ENCODE measurements at places on chromosomes 1 and 21. TPM values are rescaled to one million over a fixed set of nuclear protein-coding genes. Genes with fewer than 3 reads are reported as not detected.

GRCh38 chr1:189682591-189682990 is 795.1 kb downstream of the BRINP3 start:
- no peaks in the 10 kb centered on the region for H3K36me3 ChIP-seq
- DNase-seq = no peak
- H3K4me1 ChIP-seq = no peaks in the 10 kb centered on the region
- no peak overlapping the region for H3K27ac ChIP-seq
- H3K27me3 ChIP-seq = no peaks in the 10 kb centered on the region
- H3K4me3 ChIP-seq = no peak overlapping the region

- no peak overlapping the region for H3K4me3 ChIP-seq
- H3K27ac ChIP-seq = peak overlapping the region; percentile 27
- H3K27me3 ChIP-seq = no peaks in the 10 kb centered on the region
- H3K4me1 ChIP-seq = peaks cover 84% of the 10 kb centered on the region
- no peak for DNase-seq
Measured at GRCh38 chr1:206769304-206769731, 1.3 kb upstream of the IL19 start.

DNA sequence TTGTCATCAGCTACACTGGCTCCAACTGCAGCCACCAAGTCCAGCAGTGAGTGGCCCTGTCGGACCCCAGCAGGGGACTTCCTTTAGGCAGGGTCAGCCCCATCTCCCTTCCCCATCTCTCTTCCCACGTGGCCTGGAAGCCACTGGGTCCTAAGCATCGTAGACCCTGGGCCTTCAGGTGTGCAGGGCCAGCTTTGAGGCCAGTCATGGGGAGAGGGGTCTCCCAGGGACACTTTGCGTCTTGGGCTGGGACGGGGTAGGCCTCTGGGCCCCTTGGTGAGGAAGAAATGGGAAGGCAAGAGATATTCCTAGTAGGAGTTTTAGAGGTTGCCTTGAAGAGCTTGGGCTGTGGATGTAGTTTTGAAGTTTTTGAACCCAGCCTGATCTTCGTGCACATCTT is 12.1 kb upstream of the MIIP start:
- no peaks in the 10 kb centered on the region for H3K4me1 ChIP-seq
- no peak overlapping the region for H3K4me3 ChIP-seq
- H3K27ac ChIP-seq = no peak overlapping the region

- no peaks in the 10 kb centered on the region for H3K27me3 ChIP-seq
- no peak overlapping the region for H3K4me3 ChIP-seq
- H3K27ac ChIP-seq = no peak overlapping the region
- no peak for DNase-seq
- no peaks in the 10 kb centered on the region for H3K36me3 ChIP-seq
Measured at GRCh38 chr1:224168859-224169380, 14.1 kb upstream of the DEGS1 start.

GRCh38 chr1:227766653-227767277 is 31.5 kb downstream of the SNAP47 start:
- H3K4me3 ChIP-seq = peak overlapping the region; percentile 9
- H3K36me3 ChIP-seq = peaks cover 30% of the 10 kb centered on the region
- DNase-seq = no peak
- H3K27ac ChIP-seq = no peak overlapping the region

GRCh38 chr1:247401310-247402119 is 14.5 kb upstream of the NLRP3 start:
- H3K27me3 ChIP-seq = no peaks in the 10 kb centered on the region
- H3K36me3 ChIP-seq = no peaks in the 10 kb centered on the region
- no peak overlapping the region for H3K27ac ChIP-seq
- peaks cover 9% of the 10 kb centered on the region for H3K4me1 ChIP-seq
- no peak for DNase-seq
- H3K4me3 ChIP-seq = no peak overlapping the region

GRCh38 chr21:38280454-38280853 is 23.7 kb downstream of the KCNJ15 start:
- no peaks in the 10 kb centered on the region for H3K36me3 ChIP-seq
- H3K27me3 ChIP-seq = no peaks in the 10 kb centered on the region
- no peak for DNase-seq
- no peak overlapping the region for H3K4me3 ChIP-seq

- H3K27ac ChIP-seq = no peak overlapping the region
- no peaks in the 10 kb centered on the region for H3K27me3 ChIP-seq
- H3K36me3 ChIP-seq = no peaks in the 10 kb centered on the region
- DNase-seq = no peak
Measured at GRCh38 chr1:160169553-160170399, 18.4 kb downstream of the ATP1A4 start.

GRCh38 chr1:183241471-183241870 is 55.4 kb downstream of the LAMC2 start:
- no peak overlapping the region for H3K4me3 ChIP-seq
- H3K36me3 ChIP-seq = no peaks in the 10 kb centered on the region
- no peak overlapping the region for H3K27ac ChIP-seq
- DNase-seq = no peak
- H3K27me3 ChIP-seq = peaks cover 2% of the 10 kb centered on the region

GRCh38 chr1:113975211-113975895 is 3.9 kb upstream of the OLFML3 start:
- no peak for DNase-seq
- no peak overlapping the region for H3K4me3 ChIP-seq
- H3K36me3 ChIP-seq = peaks cover 54% of the 10 kb centered on the region
- H3K27me3 ChIP-seq = no peaks in the 10 kb centered on the region
- H3K4me1 ChIP-seq = peaks cover 13% of the 10 kb centered on the region

CD101 gene
- 2.1 TPM for total RNA-seq

GNAI3 gene
- total RNA-seq = 5.4 TPM

FHAD1 gene
- not detected for total RNA-seq
